ENCODE measurements at places on chromosomes 5 and 9. TPM values are rescaled to one million over a fixed set of nuclear protein-coding genes. Genes with fewer than 3 reads are reported as not detected.

Gene ACSL6
- not detected for total RNA-seq

Gene TMC1
- total RNA-seq, result not detected

Gene TMEFF1
- total RNA-seq, result 1.3 TPM

Gene ZMAT2
- total RNA-seq, result 25.6 TPM

Gene RMRP
- total RNA-seq, result 46,048 TPM

Gene SPAAR
- 0.34 TPM for total RNA-seq

Gene TTC23L
- total RNA-seq, result under 0.01 TPM

Gene MARVELD2
- total RNA-seq, result 2.2 TPM

Gene GPX8
- total RNA-seq, result 137 TPM

Gene TRIM41
- total RNA-seq, result 12.2 TPM

Gene FABP6
- total RNA-seq, result not detected

Gene CCDC192
- not detected for total RNA-seq

Gene ENTPD2
- total RNA-seq, result not detected

Gene COL27A1
- total RNA-seq, result 4.5 TPM

Gene JAK2
- 3.4 TPM for total RNA-seq

Gene LMNB1
- total RNA-seq, result 104 TPM

Gene DAPK1
- total RNA-seq, result 2.4 TPM

Gene LCN15
- total RNA-seq, result not detected

Gene NUTM2F
- not detected for total RNA-seq

Gene ANKRD20A1
- not detected for total RNA-seq

Gene DBH
- total RNA-seq, result not detected

Gene GABRA1
- not detected for total RNA-seq

Gene GPR150
- 0.59 TPM for total RNA-seq

Gene CDC14B
- total RNA-seq, result 12.1 TPM

Gene NMUR2
- total RNA-seq, result not detected

Gene ARHGEF28
- total RNA-seq, result 9.2 TPM

Gene PCDHB11
- total RNA-seq, result under 0.01 TPM

Gene IL4
- total RNA-seq, result not detected

Gene ADAMTS13
- total RNA-seq, result 1.2 TPM

Gene HRH2
- total RNA-seq, result 0.17 TPM

Gene WNT8A
- total RNA-seq, result not detected

Gene NIPAL4
- not detected for total RNA-seq

Gene DAB2
- total RNA-seq, result 44.7 TPM

Gene NR3C1
- total RNA-seq, result 25.4 TPM

Gene ENTREP1
- total RNA-seq, result not detected

Gene CTSV
- total RNA-seq, result 0.89 TPM

Gene FOXD4
- 0.34 TPM for total RNA-seq

Gene PCDHA6
- total RNA-seq, result not detected

Gene GPR151
- not detected for total RNA-seq

Gene ARL14EPL
- not detected for total RNA-seq

Gene PCDHA1
- not detected for total RNA-seq

Gene MYO10
- 15.6 TPM for total RNA-seq

Gene PPP1R26
- 7.9 TPM for total RNA-seq

Gene ADGRV1
- 0.17 TPM for total RNA-seq

Gene ISL1
- not detected for total RNA-seq

Gene GRIN3A
- not detected for total RNA-seq
